ENCODE measurements at places on chromosomes 2 and 18.

DNA sequence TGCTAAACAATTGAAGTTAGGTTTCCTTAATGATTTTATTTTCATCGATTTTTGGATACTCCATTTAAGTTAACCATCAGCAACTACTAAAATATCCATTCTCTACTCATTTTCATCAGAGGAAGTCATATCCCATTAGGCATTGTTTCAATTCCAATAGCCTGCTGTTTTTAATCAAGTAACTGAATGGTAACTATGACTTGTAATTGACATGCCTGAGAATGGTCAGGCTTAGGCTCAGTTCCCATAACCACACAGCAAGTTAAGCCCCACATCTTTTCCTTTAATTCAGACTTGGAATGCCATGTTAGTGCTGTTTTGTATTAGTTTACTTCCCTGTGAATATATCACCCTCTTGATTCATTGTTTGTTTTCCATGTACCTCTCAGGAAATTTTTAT, 398.8 kb downstream of the ARHGAP15 start:
- no peak for DNase-seq

DNA sequence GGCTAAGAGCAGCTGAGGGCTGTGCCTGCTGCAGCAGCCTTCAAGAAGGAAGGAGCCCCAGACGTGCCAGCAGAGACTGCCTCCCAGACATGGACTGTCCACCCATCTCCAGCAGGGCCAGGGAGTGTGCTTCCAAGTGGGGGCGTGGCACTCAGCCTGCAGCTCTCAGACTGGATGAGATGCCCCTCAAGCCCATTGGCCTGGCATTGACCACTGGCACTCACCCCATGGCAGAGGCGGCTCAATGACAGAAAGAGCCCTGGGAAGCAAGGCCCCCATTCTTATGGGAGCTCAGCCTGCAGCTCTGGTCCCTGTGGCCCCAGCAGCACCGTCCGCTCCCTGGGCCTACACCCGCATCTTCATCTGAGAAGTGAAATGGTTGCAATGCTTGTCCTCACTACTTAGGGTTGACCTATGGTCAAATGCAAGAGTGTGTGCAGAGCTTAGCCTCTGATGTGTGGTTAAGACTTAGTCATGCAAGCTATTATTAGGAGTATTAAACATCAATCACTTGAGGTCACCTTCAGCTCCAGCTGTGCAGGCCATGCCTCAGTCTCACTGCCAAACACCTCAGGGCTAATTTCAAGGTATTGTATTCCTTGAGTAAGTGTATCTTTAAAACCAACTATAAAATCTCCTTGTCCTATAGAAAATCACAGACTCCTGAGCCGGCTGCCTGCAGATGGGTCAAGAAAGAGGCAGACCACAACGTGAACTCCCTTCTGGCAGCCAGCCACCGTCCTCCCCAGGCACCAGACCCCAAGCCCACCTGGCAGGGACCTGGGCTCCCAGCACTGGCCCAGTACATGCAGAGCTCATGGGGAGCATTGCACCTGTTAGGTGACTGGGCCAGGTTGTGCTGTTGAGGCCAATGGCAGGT, 194.8 kb downstream of the NDUFA10 start:
- DNase-seq = no peak

DNA sequence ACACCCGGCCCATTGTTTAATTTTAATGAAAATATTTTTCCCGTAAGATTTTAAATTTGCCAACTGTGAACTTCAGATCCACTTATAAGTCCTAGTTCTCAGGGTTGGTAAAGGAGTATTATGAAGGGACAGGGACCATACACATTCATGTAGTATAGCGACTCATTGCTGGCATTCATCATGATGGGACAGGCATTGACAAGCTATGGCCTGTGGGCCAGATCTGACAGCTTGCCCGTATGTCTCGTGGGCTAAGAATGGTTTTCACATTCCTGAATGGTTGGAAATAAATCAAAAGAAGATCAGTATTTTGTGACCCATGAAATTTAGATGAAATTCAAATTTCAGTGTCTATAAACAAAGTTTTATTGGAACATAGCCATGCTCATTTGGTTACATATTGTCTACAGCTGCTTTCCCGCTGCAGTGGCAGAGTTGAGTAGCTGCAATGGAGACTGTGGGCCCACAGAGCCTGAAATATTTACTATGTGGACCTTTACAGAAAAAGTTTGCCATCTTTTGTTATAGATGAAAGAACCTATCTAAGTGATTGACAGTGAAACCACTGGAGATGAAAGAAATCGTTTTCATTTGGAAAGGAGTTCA, 4.1 kb downstream of the RAPGEF4 start:
- DNase-seq = no peak

GRCh38 chr2:208142925-208143799, 2.8 kb downstream of the CRYGB start:
- no peak for DNase-seq
